ENCODE measurements at places on chromosomes 11 and 22. TPM values are rescaled to one million over a fixed set of nuclear protein-coding genes. Genes with fewer than 3 reads are reported as not detected.

DNA sequence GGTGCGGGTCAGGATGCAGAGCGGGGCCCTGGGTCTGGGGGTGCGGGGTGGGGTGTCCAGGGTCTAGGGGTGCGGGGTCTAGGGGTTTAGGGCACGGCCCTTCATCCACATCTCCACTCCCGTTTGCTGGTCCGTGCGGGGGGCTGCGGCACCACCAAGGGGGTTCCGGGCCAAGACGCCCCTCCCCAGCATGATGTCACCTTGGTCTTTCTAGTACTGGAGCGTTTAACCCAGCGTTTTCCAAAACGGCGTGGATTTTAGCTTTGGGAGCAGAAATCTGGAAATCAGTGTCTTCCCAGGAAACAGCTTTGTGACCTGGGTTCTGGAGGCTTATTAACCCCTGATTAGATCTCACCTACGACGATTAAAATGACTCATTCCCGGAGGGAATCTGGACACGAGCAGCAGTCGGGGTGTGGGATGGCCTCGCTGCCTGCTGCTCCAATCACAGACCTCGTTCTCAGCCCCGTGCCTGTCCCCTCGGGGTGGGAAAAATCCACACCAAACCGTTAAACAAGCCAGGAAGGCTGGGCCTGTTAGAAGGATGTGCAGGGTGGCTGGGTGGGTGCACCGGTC lies 759 bp downstream of the AP2A2 start:
- peak; percentile 24 for DNase-seq

Gene HBE1
- not detected for total RNA-seq

Gene LRRC55
- total RNA-seq, result 1.4 TPM

Gene NCR3LG1
- 0.74 TPM for total RNA-seq

Gene SCN3B
- total RNA-seq, result not detected

- DNase-seq, result peak; percentile 85
These were observed 912.8 kb downstream of the DLG2 start for GRCh38 chr11:84714316-84714780.

GRCh38 chr11:91326280-91326679 lies 898.3 kb upstream of the FAT3 start:
- DNase-seq, result no peak

DNA sequence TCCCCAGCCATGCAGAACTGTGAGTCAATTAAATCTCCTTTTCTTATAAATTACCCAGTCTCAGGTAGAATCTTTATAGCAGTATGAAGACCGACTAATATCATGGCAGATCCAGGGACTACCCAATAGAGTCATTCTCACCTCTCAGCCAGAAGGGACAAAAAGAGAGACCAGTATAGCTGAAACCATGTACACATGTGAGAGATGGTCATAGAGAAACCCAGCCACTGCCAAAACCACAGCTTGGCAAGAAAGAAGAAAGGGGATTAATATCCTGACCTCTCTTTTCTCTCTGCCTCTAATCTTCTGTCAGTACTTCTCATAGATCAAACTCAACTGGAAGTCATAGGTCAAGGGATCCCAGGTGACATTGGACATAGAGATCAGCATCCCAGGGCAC lies 109.8 kb downstream of the CCDC34 start:
- DNase-seq, result no peak

DNA sequence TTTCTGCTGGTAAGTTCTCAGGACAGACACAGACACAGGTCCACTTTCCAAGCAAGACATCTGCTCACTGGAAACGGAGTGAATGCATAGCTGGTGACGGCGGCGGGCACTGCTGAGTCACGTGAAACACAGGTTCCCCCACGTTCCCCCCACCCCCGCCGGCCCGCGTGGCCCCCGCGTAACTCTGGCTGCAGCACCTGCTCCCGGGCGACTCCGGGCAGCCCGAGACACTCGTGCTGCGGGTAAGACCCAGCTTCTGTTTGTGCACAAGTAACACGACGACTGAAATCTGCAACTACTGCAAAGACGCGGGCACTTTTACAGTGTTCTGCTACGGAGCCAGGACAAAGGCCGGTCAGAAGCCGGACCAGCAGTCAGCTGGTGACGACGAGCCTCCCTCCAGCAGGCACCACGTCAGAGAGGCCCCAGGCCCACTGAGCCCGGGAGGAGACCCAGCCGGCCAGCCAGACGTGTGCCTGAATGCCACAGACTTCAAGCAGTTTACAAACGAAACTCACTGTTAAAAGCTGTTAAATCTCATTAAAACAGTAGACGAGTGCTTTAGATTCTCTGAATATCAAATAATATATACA lies 12.9 kb upstream of the ARFGAP3 start:
- DNase-seq, result no peak

DNA sequence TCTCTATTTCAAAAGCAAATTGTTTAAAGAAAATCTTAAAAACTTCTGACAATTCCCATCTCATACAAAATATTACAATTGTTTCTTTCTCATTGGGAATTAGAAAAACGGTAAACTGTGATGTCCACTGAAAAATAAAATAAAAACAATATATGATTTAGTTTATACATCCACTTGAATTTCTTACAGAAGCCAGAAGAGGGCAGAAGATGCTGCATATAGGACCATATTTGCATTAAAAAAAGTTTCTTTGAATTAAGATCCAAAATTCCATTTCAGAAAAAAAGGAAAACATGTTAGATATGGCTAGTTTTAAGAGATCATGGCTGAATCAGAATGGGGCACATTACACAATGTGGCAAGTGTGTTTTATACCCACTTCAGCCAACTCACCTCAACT lies 39.3 kb upstream of the LRRC4C start:
- no peak for DNase-seq

All from neural progenitor cell (in vitro differentiated cells).